Activated gamma-delta T cell treated with Interleukin-2 at 50 U/mL for 16 hours (primary cell): ENCODE measurements at places on chromosomes 3 and 15.

GRCh38 chr3:167783781-167784180, 48.3 kb downstream of the SERPINI1 start:
- no peak for DNase-seq

DNA sequence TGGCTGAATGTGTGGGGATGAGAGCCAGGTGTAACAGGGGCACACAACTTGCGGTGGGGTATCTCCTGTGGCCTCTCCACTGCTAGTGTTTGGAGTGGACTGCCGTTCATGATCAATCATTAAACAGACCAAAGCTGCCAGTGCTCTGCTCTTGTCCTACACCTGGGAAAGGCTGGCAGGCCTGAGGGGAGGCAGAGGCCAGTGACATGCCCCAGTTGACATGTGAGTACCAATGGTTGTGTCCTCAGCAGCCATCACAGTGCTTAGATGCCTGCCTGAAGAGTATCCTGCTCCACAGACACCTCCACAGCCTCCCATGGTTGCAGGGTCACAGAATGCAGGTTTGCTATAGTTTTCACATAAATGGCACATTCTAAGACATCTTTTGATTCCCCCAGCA, 348.4 kb downstream of the EPHB1 start:
- DNase-seq, result no peak

- no peak for DNase-seq
These were observed 8.1 kb upstream of the MAPK6 start for GRCh38 chr15:52010633-52011595.

- no peak for DNase-seq
These were observed 318.4 kb downstream of the LPP start for GRCh38 chr3:188472336-188472735.

- DNase-seq, result no peak
These were observed 109.0 kb upstream of the IL12A start for GRCh38 chr3:159879598-159879997.

DNA sequence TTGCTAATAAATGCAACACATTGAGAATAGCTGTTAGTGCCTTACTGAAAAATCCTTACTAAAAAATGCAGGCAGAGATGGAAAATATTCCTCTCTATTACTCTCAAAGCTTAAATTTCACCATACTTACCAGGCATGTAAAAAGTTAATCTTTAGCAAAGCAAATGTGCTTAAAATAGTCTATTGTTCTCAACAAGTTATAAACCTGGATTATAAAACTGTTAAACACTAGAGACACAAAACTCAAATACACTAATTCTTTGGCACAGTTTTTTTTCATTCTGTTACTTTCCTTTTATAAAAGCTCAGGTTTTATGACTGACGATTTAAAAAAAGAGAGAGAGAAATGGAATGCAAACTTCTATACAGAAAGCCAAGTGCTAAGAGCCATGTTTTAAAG, 119.8 kb downstream of the THRB start:
- no peak for DNase-seq

GRCh38 chr3:18409266-18409665, 15.9 kb downstream of the SATB1 start:
- DNase-seq, result no peak

- no peak for DNase-seq
These were observed 25.8 kb downstream of the VEPH1 start for GRCh38 chr3:157477441-157477840.

- DNase-seq, result no peak
These were observed 10.6 kb upstream of the SPRED1 start for GRCh38 chr15:38242055-38242454.

DNA sequence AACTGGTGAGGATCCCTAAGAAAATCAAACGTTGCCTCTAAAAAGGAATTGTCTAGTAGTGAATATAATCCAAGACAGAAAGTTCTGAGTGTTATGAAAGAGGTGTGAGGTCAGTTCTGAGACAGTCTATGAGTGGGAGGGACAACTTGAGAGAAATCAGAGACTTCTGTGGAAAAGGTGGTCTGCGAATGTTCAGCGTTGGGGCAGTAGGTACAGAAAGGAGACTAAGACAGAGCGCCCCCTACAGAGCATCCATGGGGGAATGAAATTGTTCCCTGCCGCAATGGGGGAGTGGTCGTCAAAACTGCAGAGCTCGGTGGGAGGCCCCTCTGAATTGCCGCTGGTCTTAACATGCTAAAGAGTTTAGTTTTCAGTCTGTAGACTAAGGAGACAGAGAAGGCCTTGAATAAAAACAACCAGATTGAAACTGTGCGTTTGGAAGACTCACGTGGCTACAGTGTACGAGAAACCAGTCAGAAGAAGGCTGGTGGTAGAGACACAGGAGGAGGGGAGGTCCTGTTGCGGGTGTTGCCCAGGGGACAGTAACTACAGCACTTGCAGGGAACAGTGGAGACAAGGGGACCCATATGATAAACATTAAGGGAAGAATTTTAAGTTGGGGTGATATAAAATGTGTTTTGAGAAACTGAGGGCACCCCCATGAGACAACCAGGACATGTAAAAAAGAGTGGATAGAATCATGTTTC, 6.9 kb downstream of the TNIK start:
- no peak for DNase-seq

- DNase-seq, result no peak
These were observed 3.4 kb upstream of the LMLN start for GRCh38 chr3:197956626-197956988.

DNA sequence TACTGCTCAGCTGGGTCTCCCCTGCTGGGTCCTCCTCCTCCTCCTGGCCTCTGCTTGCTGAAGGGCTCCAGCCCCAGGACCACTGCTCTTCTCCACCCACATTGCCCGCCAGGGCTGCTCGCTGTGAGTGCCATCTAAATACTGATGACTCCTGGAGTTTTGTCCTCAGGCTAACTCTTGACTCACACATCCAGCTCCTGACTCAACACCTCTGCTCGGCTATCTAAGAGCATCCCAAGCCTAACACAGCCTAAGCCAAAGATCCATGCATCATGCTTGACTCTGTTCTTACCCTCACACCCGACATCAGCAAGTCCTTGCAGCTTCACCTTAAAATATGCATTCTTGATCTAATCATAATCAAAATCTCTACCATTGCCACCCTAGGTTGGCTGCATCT, 260.2 kb downstream of the KLF13 start:
- DNase-seq, result no peak

- no peak for DNase-seq
These were observed 2.5 kb downstream of the RCCD1 start for GRCh38 chr15:90957031-90957790.

DNA sequence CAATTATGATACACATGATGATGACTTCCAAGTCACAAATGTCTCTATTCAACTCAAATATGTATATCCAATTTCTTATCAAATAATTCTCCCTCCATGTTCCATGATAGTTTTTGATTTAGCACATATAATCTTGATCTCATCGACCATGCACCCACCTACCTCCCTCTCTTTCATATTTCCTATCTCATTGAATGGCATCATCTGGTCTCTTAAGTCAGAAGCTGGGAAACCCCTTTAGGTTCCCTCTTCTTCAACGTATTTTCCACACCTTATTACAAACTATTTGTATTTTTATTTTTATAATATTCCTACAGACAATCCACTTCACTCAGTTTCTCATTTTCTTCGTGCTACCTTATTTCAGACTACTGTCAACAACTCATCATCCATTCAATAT, 56.9 kb upstream of the DPH6 start:
- DNase-seq, result no peak

DNA sequence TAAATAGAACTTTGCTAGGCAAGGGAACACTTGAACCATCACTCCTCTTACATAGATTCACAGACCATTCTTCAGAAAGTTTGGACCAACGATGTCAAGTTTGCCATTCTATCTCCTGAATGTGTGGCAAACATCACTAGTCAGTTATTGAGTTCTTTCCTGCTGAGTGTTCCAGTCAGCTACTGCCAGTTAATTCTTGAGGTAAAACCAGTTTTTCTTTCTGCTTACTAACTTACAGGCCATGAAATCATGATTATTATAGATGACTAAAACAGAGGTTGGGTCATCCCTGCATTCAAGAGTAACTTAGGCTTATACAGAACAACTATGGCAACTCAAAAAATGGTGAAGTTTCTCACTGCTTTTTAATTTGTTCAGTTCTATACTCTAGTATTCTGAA, 88.2 kb downstream of the AP4E1 start:
- DNase-seq, result no peak

GRCh38 chr3:151290673-151291072, 12.3 kb upstream of the P2RY14 start:
- no peak for DNase-seq

GRCh38 chr3:4680227-4680691, 187.1 kb downstream of the ITPR1 start:
- no peak for DNase-seq

DNA sequence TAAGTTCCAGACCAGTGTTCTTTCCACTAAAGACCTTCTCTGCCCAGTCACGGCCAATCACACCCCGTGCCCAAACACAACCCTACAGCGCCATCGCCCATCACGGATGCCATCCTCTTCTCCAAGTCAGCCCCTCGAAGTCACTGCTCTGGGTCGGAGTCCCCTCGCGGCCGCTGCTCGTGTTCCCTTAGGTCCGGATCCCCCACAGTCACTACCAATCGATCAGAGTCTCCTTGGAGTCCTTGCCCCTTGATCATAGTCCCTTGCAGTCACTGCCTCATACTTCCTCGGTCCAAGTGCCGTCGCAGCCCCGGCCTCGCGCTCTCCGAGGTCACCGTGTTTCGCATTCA, 461 bp downstream of the PCYT1A start:
- no peak for DNase-seq

- DNase-seq, result no peak
These were observed 97.6 kb upstream of the LRRC3B start for GRCh38 chr3:26525013-26525412.
